ENCODE measurements at places on chromosomes 1 and 21.
A peak's percentile ranks its signal among the peaks of the same experiment; 100 is the strongest.

DNA sequence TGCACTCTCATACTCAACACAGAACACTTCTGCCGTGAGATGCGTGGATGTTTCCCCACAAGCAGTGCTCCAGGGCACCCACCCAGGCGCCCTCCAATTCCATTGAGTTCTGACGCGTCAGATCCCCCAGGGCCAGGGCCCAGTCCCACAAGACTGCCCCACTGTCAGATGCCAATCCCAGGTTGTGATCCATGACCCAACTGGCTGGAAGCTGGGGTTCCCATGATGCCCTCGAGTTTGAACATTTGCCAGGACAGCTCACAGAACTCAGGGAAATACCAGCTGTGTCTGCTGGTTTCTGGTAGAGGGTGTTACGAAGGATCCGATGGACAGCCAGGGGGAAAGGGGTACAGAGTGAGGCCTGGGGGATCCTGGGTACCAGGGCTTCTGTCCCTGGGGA is 58.4 kb downstream of the AGPAT3 start:
- DNase-seq, result peak; percentile 39

GRCh38 chr1:22325531-22326371 is 125.9 kb upstream of the ZBTB40 start:
- DNase-seq, result no peak

DNA sequence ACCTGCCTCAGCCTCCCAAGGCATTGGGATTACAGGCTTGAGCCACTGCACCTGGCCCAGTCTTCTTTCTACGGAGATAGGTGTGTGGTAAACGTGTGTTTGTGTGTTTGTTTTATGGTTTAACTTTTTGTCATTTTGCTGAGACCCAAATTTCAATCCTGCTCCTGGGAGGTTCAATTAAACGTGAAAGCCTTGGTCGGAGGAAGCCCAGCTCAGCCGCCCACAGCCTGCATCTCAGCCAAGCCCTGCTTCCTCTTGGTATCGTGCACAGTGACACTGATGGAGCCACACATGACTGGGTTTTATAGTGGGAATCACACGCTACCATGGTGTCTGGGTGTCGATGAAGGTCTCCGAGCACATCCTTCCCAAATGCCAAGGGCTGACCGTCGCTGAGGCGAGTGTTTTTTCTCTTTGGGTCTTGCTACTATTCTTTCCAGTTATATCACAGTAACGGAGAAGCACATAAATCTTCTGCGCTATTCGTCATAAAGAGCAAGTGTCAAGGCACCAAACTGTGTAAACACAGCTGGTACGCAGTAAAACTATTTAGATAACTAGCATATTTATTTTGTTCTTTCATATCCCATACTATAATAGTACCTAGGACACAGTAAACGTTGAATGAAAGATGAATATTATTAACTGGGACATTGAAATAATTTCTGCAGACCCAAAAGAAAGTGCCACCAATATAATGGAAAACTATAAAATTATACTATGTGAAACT is 39.3 kb downstream of the HLCS start:
- peak; percentile 3 for DNase-seq

DNA sequence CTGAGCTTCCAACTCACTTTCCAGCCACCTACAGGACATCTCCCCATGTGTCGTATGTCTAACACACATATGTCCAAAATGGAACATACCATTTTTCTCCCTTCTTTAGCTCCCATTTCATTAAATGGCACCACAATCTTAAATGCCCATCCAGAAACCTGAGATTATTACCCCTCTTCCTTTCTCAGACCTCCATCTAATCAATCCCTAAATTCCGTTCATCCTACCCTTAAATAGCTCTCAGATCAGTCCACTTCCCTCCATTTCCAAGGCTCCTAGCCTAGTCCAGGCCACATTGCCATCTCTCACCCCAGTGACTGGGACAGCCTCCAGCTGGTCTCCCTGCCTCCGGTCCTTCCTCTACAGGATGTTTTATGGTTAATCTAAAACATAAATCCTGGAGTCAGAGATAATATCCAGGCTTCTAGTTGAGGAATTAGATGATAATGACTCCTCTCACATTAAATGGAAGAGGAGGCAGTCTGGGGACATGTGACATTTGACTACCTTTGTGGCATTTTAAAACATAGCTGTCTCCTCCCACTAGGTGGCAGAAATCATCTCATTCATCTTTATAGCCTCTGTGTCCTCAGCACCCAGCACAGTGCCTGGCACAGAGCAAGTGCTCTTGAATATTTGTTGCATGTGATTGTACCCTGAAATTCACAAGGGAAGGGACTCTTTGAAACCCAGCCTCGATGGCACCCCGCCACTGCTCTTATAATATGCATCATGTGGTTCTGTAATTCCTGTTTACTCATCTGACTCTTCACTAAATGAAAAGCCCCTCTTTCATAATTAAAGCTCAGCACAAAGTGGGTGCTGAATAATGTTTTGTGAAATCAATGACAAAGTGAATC is 102.3 kb downstream of the TMEM53 start:
- peak; percentile 25 for DNase-seq

DNA sequence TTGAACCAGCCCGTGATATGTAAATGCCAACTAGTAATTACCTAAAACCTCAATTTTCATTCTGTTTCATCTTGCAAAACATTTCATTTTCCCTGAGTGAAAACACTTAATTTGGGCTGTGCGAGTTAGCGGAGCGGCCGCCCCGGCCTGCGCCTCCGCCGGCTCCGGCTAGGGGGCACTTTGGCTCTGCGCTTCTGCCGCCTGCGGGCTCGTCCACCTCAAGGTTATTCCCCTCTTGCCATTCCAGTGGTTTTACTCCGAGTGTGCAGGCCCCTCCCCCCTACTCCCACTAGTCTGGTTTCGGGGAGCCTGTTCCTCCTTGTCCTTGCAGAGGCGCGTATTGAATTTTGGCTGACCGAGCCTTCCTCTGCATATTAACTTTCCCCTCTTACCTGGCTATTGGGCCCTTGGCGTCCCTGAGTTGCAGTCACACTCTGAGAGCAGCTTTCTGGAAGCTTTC is 55.6 kb downstream of the PEX14 start:
- peak; percentile 74 for DNase-seq

DNA sequence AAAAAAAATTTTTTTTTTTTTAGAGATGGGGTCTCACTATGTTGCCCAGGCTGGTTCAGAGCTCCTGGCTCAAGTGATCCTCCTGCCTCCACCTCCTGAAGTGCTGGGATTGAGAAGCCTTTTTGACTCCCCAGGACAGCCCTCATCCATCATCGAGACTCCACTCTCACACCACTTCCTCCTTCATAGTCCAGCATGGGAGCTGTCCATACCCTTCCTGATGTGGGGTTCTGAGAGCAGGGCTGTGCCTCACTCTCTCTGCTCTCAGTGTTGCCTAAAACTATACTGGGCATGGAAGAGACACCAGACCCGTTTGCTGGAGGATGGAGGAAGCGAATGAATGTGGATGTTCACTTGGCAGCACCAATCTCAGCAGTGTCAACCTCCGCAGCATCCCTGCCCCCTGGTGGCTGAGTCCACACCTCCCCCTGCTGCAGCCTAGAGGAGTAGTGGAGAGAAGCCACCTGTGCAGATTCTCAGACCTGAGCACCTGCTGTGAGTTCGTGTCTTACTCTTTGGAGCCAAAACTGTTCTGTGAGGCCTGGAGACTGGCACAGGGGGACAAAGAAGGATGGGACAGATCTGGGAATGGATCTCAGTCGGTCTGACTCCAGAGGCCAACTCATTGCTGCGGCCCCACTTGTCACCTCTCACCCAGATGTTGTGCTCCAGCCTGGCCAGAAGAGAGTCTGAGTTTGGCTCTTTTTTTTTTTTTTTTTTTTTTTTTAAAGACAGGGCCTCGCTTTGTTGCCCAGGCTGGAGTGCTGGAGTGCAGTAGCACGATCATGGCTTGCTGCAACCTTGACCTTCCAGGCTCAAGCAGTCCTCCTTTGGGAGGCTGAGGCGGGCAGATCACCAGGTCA is 17.7 kb downstream of the TINAGL1 start:
- peak; percentile 79 for DNase-seq

- DNase-seq, result peak; percentile 23
Measured at GRCh38 chr1:77220687-77221463, 1.6 kb upstream of the PIGK start.

DNA sequence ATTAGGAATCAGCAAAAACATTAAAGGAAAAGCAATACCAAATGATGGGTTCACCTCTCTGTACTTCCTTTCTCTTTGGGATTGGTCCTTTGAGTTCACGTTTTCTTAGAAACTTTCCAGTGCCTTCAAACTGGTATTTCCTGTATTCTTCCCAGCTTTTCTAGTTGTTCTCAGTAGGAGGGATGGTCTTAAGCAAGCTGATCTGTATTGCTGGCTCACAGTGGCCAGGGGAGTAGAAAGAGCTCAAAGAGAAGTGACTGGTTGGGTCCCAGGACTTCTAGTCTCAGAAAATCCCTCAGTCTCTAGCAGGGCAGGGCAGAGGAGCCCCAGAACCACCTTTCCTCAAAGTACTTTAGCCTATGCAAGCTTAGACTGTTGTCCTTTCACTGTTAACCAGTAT is 10.1 kb upstream of the USP24 start:
- no peak for DNase-seq

DNA sequence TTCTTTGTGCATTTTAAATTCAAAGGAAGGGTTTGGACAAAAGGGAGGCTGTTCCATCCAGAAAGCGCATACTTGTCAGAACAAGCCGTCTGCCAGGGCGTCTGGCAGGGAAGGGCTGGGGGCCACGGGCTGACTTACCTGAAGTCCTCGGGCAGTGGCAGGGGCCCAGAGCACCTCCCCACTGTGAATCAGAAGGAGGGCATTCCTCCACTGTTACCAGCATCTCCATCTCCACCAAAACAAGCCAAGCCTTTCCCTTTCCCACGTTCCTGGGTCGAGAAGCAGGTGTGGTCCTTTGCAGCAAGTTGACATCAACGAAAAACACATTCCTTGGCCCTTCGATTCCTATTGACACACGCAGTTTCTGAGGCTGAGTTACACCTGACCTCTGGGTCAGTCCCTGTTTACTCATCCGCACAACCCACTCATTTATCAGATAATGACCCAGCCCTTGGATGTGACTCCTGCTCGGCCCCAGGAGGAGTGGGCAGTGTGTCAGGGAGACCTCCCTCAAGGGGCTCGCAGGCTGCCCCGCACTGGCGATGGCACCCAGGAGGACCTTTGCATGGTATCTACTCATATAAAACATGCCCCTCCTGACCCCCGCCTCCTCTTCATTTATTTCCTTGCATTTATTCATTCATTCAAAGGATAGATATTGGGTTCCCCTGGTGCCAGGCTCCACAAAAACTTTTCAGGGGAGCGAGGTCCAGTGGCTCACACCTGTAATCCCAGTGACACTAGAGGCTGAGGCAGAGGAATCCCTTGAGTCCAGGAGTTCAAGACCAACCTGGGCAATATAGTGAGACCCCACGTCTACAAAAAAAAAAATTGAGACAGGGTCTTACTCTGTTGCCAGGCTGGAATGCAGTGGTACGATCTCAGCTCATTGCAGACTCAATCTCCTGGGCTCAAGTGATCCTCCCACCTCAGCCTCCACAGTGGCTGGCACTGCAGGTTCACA is 60.2 kb downstream of the TOMM20 start:
- DNase-seq, result peak; percentile 50

DNA sequence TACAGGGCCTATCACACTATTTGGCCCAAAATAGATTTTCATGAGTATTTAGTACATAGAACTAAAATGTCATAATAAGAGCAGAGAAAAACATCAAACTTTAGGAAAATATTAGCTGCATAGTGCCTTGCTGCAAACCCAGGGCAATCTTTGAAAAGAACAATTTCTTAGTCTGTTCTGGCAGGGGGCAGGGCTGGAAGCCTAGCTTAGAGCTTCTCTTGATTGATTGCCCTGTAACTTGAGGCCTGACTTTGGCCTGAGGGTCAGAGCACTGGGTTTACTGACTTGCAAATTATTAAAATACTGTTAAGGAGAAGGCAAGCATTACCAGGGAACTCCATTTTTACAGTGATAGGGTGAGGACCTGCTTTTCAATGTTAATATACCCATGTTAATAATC is 115.8 kb upstream of the SPAG17 start:
- no peak for DNase-seq

DNA sequence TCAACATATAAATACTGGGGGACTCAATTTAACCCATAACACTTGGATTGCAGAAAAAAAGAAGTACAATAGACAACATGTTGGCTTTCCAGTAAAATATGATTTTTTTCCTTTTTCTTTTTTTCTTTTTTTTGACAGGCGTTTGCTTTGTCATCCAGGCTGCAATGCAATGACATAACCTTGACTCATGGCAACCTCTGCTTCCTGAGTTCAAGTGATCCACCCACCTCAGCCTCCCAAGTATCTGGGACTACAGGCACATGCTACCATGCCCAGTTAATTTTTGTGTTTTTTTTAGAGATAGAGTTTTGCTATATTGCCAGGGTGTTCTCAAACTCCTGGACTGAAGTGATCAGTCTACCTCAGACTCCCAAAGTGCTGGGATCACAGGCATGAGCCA is 1512.0 kb upstream of the PRMT6 start:
- DNase-seq, result peak; percentile 52

DNA sequence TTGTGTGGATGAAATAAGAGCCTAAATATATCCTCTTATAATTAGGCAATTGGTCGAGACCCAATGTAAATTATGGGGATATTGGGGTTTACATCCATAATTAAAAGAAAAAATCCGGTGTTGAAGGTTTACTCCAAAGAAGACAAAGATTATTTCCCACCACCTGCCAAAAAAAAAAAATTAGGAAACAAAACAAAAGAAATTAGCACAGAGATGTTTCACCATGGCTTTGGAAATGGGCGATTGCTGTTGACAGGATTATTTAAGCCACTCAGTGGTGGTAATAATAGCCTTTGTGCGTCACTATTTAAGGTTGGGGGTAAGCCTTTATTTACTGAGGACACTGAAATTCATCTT is 585 bp upstream of the GLRX2 start:
- DNase-seq, result no peak

GRCh38 chr1:204871405-204872037 is 859 bp downstream of the NFASC start:
- DNase-seq, result peak; percentile 43

All from EH (cell line).